Stimulated activated CD8-positive, alpha-beta memory T cell treated with anti-CD3 and anti-CD28 coated beads, Interleukin-7, amount 100 ng/mL, for 1 hour (primary cell): ENCODE measurements at places on chromosomes 11 and 22.

DNA sequence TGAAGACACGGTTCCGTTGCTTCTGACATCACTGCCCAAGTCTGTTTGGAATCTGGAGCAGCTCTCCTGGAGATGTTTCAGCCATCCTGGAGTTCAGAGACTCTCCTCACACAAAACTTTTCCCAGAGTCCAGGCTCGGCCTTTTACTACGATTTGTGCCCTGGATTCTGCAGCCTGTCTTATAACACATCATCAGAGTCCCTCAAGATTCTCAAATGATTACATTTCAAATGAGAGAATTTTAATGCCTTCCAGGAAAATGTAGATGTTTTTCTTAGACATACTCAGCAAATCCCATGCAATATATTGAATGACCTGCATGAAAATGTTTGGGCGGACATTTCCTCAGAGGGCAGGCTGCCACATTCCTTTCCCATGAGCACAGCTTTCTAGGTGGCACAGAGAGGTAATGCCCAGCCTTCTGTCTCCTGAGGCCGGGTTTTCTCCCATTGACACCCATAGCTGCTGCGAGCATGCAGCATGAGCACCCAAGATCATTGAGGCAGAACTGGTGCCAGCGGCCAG, 129.1 kb downstream of the SNX19 start:
- DNase-seq = no peak

DNA sequence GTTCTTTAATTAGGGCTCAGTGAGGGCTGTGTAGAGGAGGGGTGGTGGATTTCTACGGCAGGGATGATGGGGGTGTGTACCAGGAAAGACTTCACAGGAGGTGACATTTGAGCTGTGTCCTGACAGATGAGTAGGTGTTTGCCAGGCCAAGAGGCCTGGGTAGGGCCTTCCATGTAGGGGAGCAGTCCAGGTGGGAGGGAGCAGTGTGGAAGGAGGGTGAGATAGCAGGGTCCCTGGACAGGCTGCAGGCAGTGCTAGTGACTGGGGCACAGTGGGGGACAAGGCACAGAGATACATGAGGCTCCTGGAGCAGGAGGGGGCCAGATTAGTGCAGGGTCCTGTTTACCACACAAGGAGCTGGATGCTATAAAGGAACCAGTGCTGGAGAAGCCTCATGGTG, 147.9 kb upstream of the CADM1 start:
- no peak for DNase-seq

DNA sequence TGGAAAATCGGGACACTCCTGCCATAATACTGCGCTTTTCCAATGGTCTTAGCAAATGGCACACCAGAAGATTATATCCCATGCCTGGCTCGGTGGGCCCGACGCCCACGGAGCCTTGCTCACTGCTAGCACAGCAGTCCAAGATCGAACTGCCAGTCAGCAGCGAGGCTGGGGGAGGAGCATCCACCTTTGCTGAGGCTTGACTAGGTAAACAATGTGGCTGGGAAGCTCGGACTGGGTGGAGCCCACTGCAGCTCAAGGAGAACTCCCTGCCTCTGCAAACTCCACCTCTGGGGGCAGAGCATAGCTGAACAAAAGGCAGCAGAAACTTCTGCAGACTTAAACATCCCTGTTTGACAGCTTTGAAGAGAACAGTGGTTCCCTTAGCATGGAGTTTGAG, 15.6 kb downstream of the PTH start:
- DNase-seq = no peak

DNA sequence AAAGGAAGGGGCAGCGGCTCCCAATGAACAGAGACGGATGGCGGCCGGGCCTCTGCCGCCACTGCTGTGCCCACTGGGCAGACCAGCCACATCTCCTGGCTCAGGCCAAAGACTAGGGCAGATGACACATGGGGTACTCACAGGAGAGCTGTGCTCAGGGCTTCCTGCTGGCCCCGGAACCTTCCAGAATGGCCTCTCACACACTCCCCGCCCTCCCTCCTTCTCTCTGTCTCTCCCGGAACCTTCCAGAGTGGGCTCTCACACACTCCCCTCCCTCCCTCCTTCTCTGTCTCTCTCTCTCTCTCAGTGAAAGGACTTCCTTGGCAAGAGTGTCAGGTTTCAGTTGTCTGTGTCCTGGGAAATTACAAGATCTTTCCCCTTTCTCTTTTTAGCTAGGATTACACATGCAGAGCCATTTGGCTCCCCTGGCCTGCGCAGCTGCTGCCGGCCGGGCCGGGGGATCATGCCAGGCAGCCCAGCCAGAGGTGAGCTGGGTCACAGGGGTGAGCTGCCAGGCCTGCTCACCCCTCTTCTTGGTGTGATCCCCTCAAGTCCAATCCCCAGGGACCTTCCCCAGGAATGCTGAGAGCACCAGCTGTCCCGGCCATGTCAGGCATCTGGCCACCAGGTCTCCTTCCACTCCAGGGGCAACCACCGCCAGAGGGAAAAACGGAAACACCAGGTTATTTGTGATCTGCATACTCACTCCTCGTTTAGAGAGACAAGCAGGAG, 45.3 kb upstream of the ADA2 start:
- no peak for DNase-seq

DNA sequence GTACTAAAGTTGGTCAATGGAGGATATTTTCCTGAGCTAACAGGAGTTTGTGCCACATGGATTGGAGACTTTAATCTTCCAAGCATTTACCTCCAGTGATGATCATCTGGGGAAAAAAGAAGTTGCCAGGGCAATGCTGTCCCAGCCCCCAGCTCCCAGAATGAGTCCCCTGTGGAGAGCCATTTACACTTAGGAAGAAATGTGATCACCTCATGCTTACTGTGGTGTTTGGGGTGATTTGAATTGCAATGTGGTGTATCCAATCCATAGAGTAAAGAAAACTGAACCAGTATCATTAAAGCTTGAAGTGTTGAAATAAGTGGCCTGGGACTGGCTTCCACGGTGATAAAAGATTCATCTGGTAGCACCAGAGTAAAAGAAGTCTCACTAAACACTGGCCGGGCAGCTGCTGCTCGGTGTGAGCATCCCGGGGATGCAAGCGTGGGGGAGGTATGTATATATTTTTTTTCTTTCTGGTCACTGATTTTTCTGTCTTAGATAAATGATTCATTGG, 117.2 kb upstream of the NTM start:
- DNase-seq = no peak
